ENCODE measurements at places on chromosomes 11 and 22. TPM values are rescaled to one million over a fixed set of nuclear protein-coding genes. Genes with fewer than 3 reads are reported as not detected.

GRCh38 chr11:1563697-1564534 lies 8.2 kb downstream of the DUSP8 start:
- no peak overlapping the region for H3K27ac ChIP-seq
- H3K36me3 ChIP-seq: no peaks in the 10 kb centered on the region
- H3K4me1 ChIP-seq: peaks cover 10% of the 10 kb centered on the region
- no peak for DNase-seq
- no peak overlapping the region for H3K4me3 ChIP-seq

GRCh38 chr11:104803776-104804175 lies 94.5 kb downstream of the CASP12 start:
- H3K27me3 ChIP-seq: no peaks in the 10 kb centered on the region
- H3K36me3 ChIP-seq: no peaks in the 10 kb centered on the region
- H3K27ac ChIP-seq: no peak overlapping the region
- H3K4me3 ChIP-seq: no peak overlapping the region
- no peaks in the 10 kb centered on the region for H3K4me1 ChIP-seq

RBMXL2 gene
- total RNA-seq: 0.27 TPM

- no peaks in the 10 kb centered on the region for H3K4me1 ChIP-seq
- no peaks in the 10 kb centered on the region for H3K36me3 ChIP-seq
- no peak overlapping the region for H3K4me3 ChIP-seq
- no peak overlapping the region for H3K27ac ChIP-seq
- no peak for DNase-seq
- no peaks in the 10 kb centered on the region for H3K27me3 ChIP-seq
Observed at GRCh38 chr11:44574610-44575287, 9.3 kb downstream of the CD82 start.

DNA sequence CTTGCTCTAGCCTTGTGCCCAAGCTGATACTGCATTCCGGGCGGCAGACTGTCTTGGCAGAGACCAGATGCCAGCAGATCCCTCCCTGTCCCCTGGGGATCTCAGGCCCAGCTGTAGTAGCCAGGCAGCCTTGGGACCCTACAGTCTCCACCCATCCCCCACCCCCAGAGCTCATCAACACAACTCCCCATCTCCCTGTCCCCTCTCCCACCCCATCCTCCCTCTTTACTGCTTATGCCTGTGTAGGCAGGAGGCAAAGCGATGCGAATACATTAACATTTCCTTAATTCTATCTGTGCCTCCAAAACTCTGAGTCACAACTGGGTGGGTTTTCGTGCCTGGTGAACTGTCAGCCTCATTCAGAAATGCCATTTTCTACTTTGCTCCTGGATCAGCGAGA lies 547.6 kb downstream of the BUD13 start:
- no peak for DNase-seq
- no peaks in the 10 kb centered on the region for H3K36me3 ChIP-seq
- H3K4me3 ChIP-seq: no peak overlapping the region
- no peaks in the 10 kb centered on the region for H3K27me3 ChIP-seq
- H3K27ac ChIP-seq: no peak overlapping the region
- no peaks in the 10 kb centered on the region for H3K4me1 ChIP-seq

GRCh38 chr11:14582793-14583192 lies 60.8 kb upstream of the PDE3B start:
- no peaks in the 10 kb centered on the region for H3K4me1 ChIP-seq
- H3K27me3 ChIP-seq: no peaks in the 10 kb centered on the region
- no peak overlapping the region for H3K4me3 ChIP-seq

GRCh38 chr11:92224407-92225124 lies at the start of gene FAT3:
Gene FAT3, plus strand, starts transcription at chr11:92224818. Its CDS starts 127,295 bp downstream, at chr11:92352113.
- no peak for DNase-seq
- H3K4me3 ChIP-seq: no peak within 1 kb of the TSS
- no peaks in the 10 kb centered on the region for H3K36me3 ChIP-seq
- H3K27ac ChIP-seq: no peak within 1 kb of the TSS
- peaks cover 7% of the 10 kb centered on the region for H3K27me3 ChIP-seq

ALG8 gene
- total RNA-seq: 86.7 TPM

DNA sequence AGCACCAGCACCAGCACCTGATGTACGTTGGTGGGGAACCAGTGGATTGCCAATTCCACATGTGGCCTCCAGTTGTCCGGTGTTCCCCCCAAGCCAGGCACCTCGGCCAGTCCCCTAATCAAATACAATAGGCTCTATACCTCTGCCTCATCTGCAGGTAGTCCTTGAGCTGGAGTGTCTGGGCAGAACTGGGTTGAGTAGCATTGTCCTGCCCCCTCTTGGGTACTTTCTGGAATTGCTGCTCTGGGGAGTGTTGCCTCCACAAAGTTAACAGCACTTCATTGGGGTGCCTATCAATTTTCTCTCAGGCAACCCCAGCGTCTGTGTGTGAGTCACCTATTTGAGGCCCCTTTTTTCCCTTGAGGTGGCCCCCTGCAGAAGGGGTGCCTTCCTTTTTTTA lies 413.0 kb upstream of the LARGE1 start:
- H3K27ac ChIP-seq: no peak overlapping the region
- no peaks in the 10 kb centered on the region for H3K27me3 ChIP-seq
- H3K4me1 ChIP-seq: no peaks in the 10 kb centered on the region
- DNase-seq: no peak
- no peaks in the 10 kb centered on the region for H3K36me3 ChIP-seq
- no peak overlapping the region for H3K4me3 ChIP-seq

- DNase-seq: no peak
- H3K36me3 ChIP-seq: no peaks in the 10 kb centered on the region
- H3K27ac ChIP-seq: no peak overlapping the region
- H3K27me3 ChIP-seq: peaks cover 3% of the 10 kb centered on the region
- no peak overlapping the region for H3K4me3 ChIP-seq
Observed at GRCh38 chr22:27638329-27639233, 163.0 kb downstream of the MN1 start.

OR5F1 gene
- total RNA-seq: not detected

GRCh38 chr22:19106886-19107729 lies 15.1 kb downstream of the DGCR2 start:
- no peak for DNase-seq
- H3K4me1 ChIP-seq: peaks cover 61% of the 10 kb centered on the region
- no peak overlapping the region for H3K4me3 ChIP-seq
- H3K27me3 ChIP-seq: no peaks in the 10 kb centered on the region

DNA sequence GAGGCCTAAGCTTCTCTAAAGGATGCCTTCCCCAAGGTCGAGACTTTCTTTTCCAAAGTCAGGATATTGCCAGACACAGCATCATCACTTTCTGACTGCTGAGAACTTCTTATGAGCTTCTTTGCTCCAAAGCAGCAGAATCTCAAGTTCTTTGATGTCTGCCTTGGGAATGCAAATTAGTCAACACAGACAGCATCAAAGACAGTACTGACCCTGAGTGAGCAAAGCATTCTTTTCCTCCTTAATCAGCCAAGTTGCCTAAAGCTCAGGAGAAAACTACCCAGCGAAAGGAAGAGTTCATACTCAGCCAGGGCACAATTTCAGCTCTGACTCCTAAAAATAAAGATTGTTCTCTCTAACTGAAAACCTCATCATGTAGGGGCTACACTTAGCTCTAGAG lies 98.0 kb downstream of the SLC36A4 start:
- H3K36me3 ChIP-seq: no peaks in the 10 kb centered on the region
- H3K4me3 ChIP-seq: no peak overlapping the region
- no peak for DNase-seq
- no peaks in the 10 kb centered on the region for H3K27me3 ChIP-seq
- no peaks in the 10 kb centered on the region for H3K4me1 ChIP-seq

GRCh38 chr22:36586271-36586670 lies 57.3 kb upstream of the EIF3D start:
- DNase-seq: no peak
- H3K27ac ChIP-seq: no peak overlapping the region
- H3K36me3 ChIP-seq: no peaks in the 10 kb centered on the region
- no peak overlapping the region for H3K4me3 ChIP-seq
- no peaks in the 10 kb centered on the region for H3K4me1 ChIP-seq
- no peaks in the 10 kb centered on the region for H3K27me3 ChIP-seq

BRD1 gene
- 32.2 TPM for total RNA-seq

DNA sequence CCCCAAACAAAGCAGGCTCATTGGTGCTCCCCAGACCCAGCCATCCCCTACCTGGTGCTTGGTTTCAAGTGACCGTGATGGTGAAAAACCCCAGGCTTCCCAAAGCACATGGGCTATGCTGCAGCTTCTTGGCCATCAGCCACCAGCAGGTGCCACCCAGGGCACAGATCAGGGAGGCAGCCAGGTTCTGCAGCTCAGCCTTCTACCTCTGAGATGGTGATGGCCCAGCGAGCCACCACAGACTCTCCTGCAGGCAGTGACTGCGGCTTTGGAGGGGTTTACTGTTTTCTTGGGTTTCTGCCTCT lies 70.0 kb upstream of the ALX4 start:
- no peak overlapping the region for H3K4me3 ChIP-seq
- DNase-seq: peak; percentile 62
- no peaks in the 10 kb centered on the region for H3K36me3 ChIP-seq
- peaks cover 34% of the 10 kb centered on the region for H3K4me1 ChIP-seq
- peak overlapping the region; percentile 6 for H3K27ac ChIP-seq

PDE3B gene
- total RNA-seq: 3.4 TPM

HTR3B gene
- total RNA-seq: not detected

DNA sequence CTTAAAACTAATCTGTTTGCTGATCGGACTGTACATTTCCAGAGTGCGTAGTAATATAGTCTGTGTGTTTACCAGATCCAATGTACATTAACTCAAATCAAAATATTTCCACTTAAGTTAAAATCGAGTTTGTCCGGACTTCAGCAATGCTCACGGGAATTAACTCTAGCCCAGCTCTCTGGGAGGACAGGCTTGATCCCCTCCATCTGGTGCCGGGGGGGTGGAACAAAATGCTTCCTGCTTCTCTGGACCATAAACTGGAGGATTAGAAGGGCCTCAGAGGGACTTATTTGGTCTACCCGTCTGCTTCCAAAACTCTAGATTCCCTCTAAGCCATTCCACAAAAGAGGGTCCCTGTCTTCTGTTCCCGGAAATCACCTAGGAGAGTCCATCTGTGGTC lies 511.2 kb downstream of the BUD13 start:
- no peak overlapping the region for H3K27ac ChIP-seq
- no peak overlapping the region for H3K4me3 ChIP-seq
- H3K4me1 ChIP-seq: no peaks in the 10 kb centered on the region
- DNase-seq: no peak

DNA sequence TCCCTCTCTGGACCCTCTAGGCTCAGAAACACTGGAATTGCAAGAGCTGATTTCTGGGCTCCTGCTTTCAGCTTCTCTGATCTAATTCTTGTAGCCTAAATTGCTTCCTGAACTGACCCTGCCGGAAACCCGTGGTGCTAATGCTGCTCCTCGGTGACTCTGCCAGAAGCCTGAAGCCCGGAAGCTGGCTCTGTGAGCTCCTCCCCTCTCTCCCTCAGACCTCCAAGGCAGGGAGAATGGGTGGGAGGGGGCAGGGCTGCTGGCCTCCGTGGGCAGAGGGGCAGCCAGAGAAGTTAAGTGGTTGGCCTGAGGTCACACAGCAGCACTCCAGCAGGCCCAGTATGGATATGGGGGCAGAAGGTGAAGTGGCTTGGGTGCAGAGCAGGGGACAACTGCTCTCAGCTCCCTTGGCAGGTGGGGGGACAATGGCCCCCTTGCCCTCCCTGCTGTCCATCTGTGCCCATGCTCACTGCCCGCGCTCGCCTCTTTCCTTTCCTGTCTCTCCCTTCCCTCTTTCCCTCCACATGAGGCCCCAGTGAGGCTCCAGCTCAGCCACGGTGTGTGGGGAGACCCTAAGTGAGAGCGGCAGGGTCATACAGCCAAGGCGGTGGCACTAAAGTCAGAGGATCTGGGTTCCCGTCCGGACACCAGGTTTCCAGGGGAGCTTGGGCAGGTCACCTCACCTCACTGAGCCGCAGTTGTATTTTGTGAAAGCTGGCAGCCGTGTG lies 16.2 kb downstream of the CAPN5 start:
- no peaks in the 10 kb centered on the region for H3K27me3 ChIP-seq
- H3K4me3 ChIP-seq: no peak overlapping the region
- H3K4me1 ChIP-seq: peaks cover 10% of the 10 kb centered on the region
- H3K36me3 ChIP-seq: no peaks in the 10 kb centered on the region
- peak; percentile 13 for DNase-seq
- H3K27ac ChIP-seq: peak overlapping the region; percentile 33

DTX4 gene
- 29.3 TPM for total RNA-seq

- H3K36me3 ChIP-seq: no peaks in the 10 kb centered on the region
- no peaks in the 10 kb centered on the region for H3K27me3 ChIP-seq
- no peak overlapping the region for H3K4me3 ChIP-seq
- H3K4me1 ChIP-seq: no peaks in the 10 kb centered on the region
- peak overlapping the region; percentile 12 for H3K27ac ChIP-seq
- no peak for DNase-seq
Observed at GRCh38 chr11:122727101-122727929, 71.8 kb downstream of the UBASH3B start.

OR51B2 gene
- total RNA-seq: not detected

CYP2D6 gene
- total RNA-seq: 0.88 TPM

- H3K27me3 ChIP-seq: no peaks in the 10 kb centered on the region
- no peak overlapping the region for H3K27ac ChIP-seq
- H3K36me3 ChIP-seq: no peaks in the 10 kb centered on the region
- DNase-seq: no peak
- H3K4me3 ChIP-seq: no peak overlapping the region
Observed at GRCh38 chr11:60774726-60775125, 10.4 kb upstream of the MS4A10 start.

DNA sequence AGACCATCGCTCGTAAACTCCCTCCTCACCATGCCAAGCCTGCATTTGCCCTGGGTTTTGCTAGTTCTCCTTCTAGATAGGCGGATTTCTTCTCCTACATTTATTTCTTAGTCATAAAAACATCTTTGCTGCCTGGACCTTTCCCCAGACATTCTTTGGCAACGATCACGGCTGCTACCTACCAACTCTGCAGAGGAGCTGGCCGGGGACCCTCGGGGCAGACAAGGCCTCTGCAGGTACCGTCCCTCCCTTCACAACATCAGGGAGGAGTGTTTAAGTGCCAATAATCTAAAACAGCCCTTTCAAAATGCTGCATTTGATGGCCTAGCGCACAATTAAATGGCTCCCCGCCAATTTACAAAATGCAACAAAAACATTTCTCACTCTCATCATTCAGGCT lies 34.4 kb downstream of the BRD1 start:
- no peak for DNase-seq
- no peak overlapping the region for H3K27ac ChIP-seq
- peaks cover 23% of the 10 kb centered on the region for H3K4me1 ChIP-seq
- no peaks in the 10 kb centered on the region for H3K27me3 ChIP-seq

MUC2 gene
- not detected for total RNA-seq

DNA sequence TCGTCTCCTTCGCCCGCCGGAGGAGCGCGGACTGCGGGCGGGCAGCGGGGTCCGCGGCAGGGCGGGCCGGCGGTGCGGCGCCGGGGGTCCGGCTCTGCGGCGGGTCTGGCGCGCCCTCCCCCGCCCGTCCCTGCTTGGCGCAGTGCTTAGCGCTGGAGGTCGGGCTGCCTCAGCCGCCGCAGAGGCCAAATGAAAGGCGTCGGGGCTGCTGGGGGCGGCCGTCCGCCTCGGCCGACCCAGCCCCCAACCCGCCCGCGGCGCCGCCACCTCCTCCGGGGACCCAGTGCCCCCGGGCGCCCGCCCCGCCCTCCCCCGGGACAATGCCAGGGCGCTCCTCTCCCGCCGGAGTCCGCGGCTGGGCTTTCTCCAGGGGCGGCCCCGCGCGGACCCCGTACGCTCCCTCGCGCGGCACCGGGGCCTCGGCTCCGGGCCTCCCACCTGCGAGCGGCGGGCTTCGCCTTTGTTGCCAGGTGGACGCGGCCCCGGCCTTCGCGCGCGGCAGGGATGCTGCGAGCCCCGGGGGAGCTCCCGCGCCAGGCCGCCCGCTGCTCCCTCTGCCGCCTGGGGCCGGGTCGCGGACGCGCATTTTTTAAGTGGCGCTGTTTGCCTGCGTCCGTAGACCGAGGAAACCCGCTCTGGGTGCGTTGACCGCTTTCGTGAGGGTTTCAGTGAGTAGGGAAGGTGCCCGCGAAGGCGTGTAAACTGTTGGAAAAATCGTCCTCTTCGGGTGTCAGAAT lies 583 bp downstream of the APLP2 start:
- H3K4me3 ChIP-seq: peak overlapping the region; percentile 53
- peaks cover 30% of the 10 kb centered on the region for H3K4me1 ChIP-seq

OR51A2 gene
- total RNA-seq: not detected

Data from thyroid gland (tissue), 4 donors.